ENCODE measurements at places on chromosomes 2 and 18.

GRCh38 chr2:160266037-160266551 is 66.0 kb upstream of the ITGB6 start:
- DNase-seq: no peak

DNA sequence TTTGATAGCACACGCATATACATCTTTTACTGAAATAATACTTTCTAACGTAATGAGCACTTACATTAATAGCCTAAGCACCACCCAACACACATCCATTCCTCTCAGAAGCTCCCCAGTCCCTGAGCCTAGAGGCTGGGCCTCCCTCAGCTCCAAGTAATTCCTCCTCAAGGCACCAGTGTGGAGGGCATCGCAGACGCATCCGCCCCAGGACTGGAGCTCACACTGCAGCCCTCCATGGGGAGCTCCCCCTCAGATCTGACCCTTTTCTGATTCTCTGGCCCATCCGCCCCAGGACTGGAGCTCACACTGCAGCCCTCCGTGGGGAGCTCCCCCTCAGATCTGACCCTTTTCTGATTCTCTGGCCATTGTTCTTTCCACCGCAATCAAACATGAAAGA is 60.4 kb upstream of the SNTG2 start:
- DNase-seq: no peak

DNA sequence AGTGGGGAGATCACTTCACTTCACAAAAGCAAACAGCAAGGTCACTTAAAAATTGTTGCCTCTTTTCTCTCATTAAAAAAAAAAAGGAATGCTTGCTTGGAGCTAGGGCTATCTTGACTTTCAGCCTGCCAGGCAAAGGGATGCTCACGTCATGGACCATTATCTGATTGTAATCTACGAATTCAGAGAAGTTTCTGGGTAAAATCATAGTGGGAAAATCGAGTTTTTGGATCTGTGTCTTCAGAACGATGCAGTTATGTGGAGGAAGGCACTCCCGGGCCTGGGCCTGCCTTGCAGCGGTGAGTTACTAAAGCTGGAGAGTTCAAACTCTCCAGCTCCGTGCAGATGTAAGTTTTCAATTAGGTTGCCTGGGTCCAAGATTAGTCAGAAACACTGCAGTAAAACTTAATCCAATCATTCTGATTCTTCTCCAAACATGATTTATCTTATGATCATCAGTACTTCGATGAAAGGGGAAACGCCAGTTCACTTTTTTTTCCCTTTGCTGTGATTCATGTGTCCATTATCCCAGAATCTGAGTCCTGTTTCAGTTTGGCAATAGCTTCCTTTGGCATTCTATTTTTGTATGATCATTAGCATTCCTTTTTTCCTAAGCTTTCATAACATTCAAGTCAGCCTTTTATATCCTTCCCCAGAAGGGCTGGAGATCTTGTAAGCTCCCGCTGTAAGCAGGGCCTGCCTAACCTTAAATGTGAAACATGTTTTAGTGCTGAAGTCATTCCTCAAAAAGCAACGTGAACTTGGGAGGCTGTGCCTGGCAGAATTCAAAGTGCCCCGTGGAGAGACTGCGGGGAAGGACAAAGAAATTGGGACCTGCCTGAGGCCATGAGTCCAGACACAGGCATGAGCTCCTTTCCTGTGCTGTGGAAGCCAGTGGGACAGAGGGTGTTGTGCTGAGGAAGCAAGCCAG is 119.3 kb upstream of the TWIST2 start:
- peak; percentile 32 for DNase-seq

DNA sequence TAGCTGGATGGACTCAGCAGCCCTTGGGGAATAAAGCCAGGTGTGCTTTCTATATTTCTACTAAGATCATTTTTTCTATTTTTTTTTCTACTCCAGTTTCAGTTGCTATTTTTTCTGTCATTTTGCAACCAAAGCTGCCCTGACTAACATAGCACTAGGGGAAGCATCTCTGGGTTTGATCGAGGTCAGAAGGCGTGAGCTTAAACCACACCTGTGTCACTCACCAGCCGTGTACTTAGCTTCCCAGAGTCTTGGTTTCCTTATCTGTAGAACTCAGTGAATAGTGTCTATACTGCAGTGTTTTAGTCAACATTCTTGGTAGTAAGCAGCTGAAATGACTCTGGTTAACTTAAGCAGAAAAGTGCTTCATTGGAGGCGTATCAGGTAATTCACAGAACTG is 489.6 kb upstream of the SPRED2 start:
- no peak for DNase-seq

- no peak for DNase-seq
Measured at GRCh38 chr2:68253219-68254068, 1.1 kb upstream of the PPP3R1 start.

DNA sequence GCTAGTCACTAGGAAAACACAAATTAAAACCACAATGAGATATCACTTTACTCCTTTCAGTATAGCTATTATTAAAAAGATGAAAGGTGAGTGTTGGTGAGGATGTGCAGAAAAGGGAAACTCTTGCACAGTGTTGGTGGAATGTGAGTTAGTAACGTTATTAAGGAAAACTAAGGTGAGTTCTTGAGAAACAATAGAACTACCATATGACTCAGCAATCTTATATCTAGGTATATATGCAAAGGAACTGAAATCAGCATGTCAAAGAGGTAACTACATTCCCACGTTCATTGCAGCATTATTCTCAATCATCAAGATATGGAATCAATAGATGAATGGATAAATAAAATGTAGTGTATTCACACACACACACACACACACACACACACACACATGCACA is 117.3 kb upstream of the HNMT start:
- DNase-seq: no peak

- DNase-seq: no peak
Measured at GRCh38 chr2:145038041-145038525, 518.2 kb upstream of the ZEB2 start.

DNA sequence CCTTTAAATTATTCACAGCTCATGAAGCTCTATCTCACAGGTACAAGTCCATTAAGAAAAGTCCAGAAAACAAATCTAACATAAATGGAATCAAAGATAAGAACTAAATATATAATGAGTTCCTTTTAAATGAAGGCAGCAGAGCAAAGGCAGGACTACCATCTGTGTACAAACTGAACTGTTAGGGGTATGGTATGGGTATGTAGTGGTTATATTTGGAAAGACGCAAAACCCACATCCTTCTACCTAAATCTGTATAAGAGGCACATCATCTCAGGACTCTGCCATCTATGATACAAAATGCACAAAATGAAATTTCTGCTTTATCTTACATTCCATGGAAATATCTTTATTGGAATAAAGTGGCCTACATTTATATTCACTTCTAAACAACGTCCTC is 59.9 kb downstream of the PDE11A start:
- DNase-seq: no peak

DNA sequence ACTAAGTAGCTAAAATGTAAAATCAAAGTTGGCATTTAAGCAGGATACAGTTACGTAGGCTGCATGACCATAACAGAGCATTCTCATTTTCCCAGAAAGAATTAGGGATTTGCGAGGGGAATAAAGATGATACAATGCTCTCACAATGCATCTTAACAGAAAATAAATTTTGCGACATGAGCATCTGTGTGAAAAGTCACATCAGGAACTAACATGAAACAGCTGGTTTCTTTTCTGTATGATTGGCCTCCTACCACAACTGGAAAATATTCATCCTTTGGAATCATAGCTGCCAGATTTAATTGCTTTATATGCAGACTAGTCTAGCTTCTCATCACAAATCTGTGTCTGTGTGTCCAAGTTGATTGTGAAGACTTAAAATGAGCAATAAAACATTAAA is 66.0 kb downstream of the KCTD18 start:
- DNase-seq: no peak

Data from left cardiac atrium (tissue), 4 donors.